ENCODE measurements at places on chromosomes 3 and 15. TPM values are rescaled to one million over a fixed set of nuclear protein-coding genes. Genes with fewer than 3 reads are reported as not detected.

DNA sequence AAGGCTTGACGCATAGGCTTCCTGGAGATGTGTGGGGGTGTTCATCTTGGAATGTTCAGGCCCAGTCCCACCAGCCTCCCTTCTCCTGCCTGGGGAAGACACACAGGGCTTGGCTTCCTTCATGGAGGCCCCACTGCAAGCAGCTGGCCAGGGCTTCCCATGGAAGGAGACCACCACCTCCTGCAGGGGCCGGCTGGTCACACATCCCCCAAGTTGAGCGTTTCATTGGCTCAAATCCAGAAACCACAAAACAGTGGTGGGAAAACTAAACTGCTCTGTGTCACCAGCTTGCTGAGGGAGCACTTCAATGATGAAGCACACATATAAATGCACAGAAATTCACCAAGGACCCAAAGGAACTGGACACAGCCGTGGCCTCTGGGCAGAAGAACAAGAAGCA, 8.3 kb downstream of the IQSEC1 start:
- no peaks in the 10 kb centered on the region for H3K36me3 ChIP-seq
- no peak overlapping the region for H3K4me3 ChIP-seq

DNA sequence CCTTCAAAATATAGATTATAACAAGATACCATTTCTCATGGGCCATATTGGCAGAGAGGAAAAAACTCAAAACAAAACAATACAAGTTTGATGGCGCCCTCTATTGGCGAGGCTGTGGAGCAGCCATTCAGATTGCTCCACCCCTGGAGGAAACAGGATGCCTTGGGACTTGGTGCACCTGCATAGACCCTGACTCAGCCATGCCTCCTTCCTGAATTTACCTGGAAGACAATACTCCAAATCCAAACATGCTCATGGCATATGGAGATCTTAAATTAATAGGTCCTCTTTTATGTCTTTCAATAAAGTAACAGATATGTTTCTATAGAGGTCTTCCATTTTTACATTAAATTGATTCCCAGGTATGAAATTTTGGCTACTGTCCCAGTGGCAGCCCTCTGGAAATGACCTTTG, 90.0 kb downstream of the APBA2 start:
- H3K4me3 ChIP-seq = no peak overlapping the region
- DNase-seq = peak; percentile 54
- H3K36me3 ChIP-seq = no peaks in the 10 kb centered on the region
- peaks cover 29% of the 10 kb centered on the region for H3K27me3 ChIP-seq
- H3K27ac ChIP-seq = no peak overlapping the region

The ACP3 gene
- total RNA-seq = 0.51 TPM

GRCh38 chr15:89179966-89180875, 41.2 kb downstream of the RLBP1 start:
- no peak overlapping the region for H3K4me3 ChIP-seq
- no peak overlapping the region for H3K27ac ChIP-seq
- DNase-seq = no peak
- H3K36me3 ChIP-seq = no peaks in the 10 kb centered on the region

The CELF6 gene
- 0.22 TPM for total RNA-seq

The CSPG5 gene
- not detected for total RNA-seq

- H3K36me3 ChIP-seq = no peaks in the 10 kb centered on the region
- no peak for DNase-seq
- no peak overlapping the region for H3K4me3 ChIP-seq
- H3K27me3 ChIP-seq = peaks cover 31% of the 10 kb centered on the region
- no peaks in the 10 kb centered on the region for H3K4me1 ChIP-seq
- no peak overlapping the region for H3K27ac ChIP-seq
These were observed 4.5 kb downstream of the HDC start for GRCh38 chr15:50260969-50261496.

The SLC2A2 gene
- total RNA-seq = not detected

The GCSAM gene
- total RNA-seq = not detected

The VIPR1 gene
- total RNA-seq = not detected

DNA sequence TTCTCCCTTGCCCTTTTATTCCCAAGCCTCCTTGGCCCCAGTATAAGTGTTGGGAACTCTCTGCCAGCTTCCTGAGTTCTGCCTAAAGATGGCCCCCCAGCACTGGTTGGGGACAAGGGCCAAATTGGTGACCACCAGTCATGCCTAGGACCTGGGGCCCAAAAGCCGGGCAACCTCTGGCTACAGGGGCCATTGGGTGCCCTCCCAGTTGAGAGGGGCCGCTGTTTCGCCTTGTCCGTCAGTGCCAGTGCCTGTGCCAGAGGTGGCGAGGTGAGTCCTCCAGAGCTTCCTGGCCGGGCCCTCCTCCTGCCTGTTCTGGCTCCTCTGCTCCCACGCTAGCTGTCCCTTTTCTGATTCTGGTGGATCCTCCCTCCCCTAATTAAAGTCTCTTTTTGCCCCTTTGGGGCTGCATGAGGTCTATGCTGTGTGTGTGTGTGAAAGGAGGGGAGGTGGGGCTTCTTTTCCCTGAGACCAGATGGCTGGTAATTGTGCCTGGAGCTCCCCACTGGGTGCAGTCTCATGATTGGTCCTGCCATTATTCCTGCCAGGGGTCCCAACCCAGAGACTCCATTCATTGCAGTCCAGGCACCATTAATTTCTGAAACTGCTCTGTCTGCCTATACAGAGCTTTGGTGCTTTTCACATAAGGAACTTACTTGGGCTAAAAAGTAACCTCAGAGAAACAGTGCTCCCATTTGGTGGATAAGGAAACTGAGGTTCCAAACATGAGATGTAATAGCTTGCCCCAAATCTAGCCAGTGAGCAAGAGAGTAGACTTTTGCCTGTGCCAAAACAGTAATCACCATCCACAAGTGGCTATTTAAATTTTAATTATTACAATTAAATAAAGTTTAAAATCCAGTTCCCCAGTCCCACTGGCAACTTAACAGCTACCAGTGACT, 3.1 kb upstream of the TTLL3 start:
- DNase-seq = no peak
- peak overlapping the region; percentile 8 for H3K27ac ChIP-seq
- peaks cover 12% of the 10 kb centered on the region for H3K4me1 ChIP-seq
- no peaks in the 10 kb centered on the region for H3K27me3 ChIP-seq

- no peaks in the 10 kb centered on the region for H3K36me3 ChIP-seq
- peak overlapping the region; percentile 80 for H3K27ac ChIP-seq
- H3K4me1 ChIP-seq = peaks cover 19% of the 10 kb centered on the region
- no peaks in the 10 kb centered on the region for H3K27me3 ChIP-seq
- no peak overlapping the region for H3K4me3 ChIP-seq
- DNase-seq = no peak
These were observed 148.8 kb upstream of the TBL1XR1 start for GRCh38 chr3:177345973-177346503.

DNA sequence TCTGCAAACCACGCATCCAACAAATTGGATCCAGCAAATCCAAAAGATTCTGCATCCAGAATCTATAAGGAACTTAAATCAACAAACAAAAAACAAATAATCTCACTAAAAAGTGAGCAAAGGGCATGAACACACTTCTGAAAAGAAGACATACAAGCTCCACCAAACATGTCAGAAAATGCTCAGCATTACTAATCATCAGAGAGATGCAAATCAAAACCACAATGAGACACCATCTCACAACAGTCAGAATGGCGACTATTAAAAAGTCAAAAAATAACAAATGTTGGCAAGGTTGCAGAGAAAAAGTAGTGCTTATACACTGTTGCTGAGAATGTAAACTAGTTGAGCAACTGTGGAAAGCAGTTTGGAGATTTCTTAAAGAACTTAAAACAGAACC, 21.6 kb upstream of the SLC25A36 start:
- no peaks in the 10 kb centered on the region for H3K4me1 ChIP-seq
- H3K36me3 ChIP-seq = no peaks in the 10 kb centered on the region
- H3K27me3 ChIP-seq = peaks cover 21% of the 10 kb centered on the region
- H3K27ac ChIP-seq = no peak overlapping the region
- peak; percentile 24 for DNase-seq

GRCh38 chr15:25329696-25330095, 109.1 kb downstream of the UBE3A start:
- H3K36me3 ChIP-seq = no peaks in the 10 kb centered on the region
- no peak for DNase-seq
- no peaks in the 10 kb centered on the region for H3K4me1 ChIP-seq
- no peak overlapping the region for H3K27ac ChIP-seq

- peaks cover 30% of the 10 kb centered on the region for H3K4me1 ChIP-seq
- no peak overlapping the region for H3K4me3 ChIP-seq
- no peaks in the 10 kb centered on the region for H3K27me3 ChIP-seq
- peak overlapping the region; percentile 96 for H3K27ac ChIP-seq
These were observed 2.5 kb upstream of the PLD1 start for GRCh38 chr3:171812811-171813210.

DNA sequence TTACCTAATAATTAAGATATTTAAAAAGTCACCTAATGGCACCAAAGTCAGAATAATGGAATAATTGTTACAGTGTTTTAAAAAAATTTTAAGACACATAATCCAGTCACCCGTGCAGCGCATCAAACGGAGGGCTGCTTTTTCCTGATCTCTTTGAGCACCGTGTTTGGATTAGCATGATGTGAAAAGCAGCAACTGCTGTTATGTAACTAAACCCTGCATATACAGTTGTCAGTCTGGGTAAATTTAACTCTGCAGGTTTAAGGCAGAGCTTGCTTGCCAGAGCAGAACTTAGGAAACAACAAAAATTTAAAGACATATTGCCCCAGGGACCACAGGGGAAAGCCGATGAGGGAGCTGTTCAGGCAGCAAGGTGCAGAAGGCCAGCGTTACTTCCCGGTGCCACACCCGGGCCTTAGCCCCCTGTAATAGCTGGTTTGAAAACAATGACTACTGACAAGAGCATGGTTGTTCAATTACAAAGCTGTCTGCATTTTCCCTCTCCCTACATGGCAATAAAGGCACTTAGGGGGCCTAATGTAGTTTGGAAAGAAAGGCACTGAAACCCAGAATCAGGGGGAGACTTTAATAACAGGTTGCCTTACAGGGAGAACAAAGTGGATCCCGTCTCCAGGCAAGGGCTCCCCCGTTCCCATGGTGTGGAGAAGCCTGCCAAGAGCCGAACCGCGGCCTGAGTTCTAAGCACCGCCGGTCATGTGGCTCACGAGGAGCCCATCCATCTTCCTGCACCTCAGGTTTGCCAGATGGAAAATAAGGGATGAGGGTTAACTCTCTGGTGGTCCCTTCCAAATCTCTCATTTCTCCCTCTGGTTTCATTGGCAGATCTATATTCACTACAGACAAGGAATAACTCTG, 32.2 kb downstream of the RORA start:
- no peaks in the 10 kb centered on the region for H3K36me3 ChIP-seq
- no peak overlapping the region for H3K4me3 ChIP-seq
- DNase-seq = no peak
- H3K27ac ChIP-seq = no peak overlapping the region
- H3K27me3 ChIP-seq = no peaks in the 10 kb centered on the region
- no peaks in the 10 kb centered on the region for H3K4me1 ChIP-seq

The NAALADL2 gene
- 81.0 TPM for total RNA-seq

The MME gene
- total RNA-seq = 204 TPM
